WTC11 (cell line): ENCODE measurements at places on chromosomes 4 and X.

GRCh38 chr4:58749206-58749605, 1639.0 kb upstream of the IGFBP7 start:
- DNase-seq, result no peak

DNA sequence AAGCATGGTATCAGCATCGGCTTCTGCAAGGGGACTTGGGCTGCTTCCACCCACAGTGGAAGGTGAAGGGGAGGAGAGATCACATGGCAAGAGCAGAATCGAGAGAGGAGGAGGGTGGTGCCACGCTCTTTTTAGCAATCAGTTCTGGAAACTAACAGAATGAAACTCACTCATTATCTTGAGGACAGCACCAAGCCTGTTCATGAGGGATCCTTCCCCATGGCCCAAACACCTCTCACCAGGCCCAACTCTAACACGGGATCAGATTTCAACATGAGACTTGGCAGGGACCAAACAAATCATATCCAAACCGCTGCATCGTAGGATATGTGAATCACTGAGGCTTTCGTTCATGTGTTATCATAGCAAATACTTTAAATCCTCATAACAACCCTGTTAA, 125.5 kb downstream of the GPC3 start:
- DNase-seq, result no peak

DNA sequence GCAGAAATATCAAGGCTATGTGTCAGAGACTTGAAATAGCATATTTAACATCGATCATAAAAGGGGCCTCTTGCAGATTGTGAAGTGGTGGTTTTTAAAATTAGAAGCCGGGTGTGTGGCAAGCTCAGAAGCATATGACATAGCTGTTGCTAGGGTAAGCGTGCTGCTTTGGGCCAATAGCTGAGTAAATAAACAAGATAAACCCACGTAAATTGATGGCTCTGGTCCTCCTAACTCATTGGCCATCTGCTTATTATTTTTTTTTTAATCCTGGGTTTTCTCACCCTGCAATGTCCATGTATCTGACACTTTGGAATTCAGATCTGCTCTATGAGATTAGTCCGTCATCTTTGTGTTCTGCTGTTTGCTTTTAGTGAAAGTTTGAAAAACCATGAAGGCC, 32.6 kb upstream of the STOX2 start:
- no peak for DNase-seq

DNA sequence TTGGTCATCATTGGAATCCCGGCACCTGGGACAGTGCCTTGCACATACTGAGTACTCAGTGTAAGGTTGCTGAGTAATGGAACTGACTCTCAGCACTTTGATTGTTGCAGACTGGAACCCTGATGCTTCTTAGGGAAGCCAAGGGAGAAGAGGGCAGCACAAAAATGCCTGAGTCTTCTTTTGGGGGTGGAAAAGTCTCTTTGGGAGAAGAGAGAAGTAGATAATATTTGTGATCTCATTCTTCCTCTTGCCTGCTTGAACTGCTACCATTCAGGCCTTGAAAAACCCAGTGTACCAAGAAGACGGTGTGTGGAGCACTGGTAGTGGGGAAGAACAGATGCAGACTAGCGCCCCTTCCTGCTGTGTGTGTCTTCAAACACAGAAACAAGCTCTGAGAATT, 12.3 kb downstream of the SFRP2 start:
- no peak for DNase-seq

GRCh38 chrX:133749951-133750350, 235.4 kb downstream of the GPC3 start:
- DNase-seq, result no peak

DNA sequence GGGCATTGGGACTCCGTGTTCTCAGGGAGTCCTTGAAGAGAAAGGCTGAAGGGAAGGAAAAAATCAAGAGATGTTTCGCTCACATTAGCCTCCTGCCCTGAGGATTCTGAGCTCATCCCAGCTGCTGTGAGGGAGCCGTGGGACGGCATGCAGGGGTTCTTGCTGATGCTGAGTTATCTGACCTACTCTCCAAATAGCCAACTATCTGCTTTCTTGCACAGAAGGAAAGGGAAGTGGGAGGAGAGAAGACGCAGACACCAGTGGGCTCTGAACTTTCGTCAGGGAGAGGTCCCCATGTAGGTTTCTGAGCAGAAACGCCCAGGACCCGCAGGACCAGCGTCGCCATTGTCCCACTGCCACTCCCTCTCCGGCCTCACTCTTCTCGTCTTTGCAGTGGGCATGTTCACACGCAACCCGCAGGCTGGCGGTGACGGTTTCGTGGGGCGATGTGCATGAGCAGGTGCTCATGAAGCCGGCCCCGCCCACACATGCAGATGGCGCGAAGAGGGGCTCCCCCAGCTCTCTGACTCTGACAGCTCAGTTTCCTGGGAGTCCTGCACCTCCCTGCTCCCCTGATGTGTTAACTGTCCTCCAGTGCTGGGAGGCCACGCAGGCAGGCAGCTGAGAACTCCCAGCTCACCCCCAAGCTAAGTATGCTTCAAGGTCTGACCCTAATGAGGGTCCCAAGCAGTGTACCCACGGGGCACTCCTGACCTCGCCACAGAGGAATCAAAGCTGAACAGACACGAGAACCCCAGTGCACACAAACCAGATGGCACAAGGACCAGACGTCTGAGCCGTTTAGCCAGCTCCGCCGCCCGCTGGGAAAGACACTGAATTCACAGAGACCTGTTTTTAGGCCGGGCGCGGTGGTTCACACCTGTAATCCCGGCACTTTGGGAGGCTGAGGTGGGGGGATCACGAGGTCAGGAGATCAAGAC, 13.6 kb upstream of the ABLIM2 start:
- DNase-seq, result no peak

DNA sequence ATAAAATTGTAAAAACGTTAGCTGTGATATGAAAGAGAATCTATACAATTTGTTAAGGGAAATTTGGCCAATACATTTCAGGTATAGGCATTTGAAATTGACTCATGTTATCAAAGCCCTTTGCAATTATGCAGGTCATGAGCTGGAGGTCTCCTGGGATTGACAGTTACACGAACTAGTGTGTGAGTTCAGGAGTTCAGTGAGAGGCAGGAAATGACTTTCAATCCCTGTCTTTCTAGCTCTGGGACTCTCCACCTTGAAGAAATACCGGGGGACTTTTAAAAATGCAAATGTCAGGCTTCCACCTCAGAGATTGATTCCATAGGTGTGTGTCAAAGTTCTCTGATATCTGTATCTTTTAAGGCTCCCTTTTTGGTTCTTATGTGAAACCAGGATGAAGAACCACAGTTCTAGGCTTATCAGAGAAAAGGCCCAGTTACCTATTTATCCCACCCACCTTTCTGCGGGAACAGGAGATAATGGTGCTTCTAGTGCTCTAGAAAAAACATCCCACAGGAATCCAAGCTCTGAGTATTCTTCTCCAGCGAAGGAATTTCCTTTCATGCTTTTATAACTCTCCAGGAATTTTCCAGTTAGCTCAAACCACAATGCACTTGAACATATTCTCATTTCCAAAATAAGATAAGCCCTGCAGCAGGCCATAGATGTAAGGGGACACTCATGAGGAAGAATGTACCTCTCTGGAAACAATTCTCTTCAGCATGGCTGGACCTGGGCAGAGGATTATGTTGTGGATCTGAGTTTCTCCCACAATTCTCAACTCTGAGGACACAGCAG, 501.0 kb downstream of the IDS start:
- DNase-seq, result no peak

DNA sequence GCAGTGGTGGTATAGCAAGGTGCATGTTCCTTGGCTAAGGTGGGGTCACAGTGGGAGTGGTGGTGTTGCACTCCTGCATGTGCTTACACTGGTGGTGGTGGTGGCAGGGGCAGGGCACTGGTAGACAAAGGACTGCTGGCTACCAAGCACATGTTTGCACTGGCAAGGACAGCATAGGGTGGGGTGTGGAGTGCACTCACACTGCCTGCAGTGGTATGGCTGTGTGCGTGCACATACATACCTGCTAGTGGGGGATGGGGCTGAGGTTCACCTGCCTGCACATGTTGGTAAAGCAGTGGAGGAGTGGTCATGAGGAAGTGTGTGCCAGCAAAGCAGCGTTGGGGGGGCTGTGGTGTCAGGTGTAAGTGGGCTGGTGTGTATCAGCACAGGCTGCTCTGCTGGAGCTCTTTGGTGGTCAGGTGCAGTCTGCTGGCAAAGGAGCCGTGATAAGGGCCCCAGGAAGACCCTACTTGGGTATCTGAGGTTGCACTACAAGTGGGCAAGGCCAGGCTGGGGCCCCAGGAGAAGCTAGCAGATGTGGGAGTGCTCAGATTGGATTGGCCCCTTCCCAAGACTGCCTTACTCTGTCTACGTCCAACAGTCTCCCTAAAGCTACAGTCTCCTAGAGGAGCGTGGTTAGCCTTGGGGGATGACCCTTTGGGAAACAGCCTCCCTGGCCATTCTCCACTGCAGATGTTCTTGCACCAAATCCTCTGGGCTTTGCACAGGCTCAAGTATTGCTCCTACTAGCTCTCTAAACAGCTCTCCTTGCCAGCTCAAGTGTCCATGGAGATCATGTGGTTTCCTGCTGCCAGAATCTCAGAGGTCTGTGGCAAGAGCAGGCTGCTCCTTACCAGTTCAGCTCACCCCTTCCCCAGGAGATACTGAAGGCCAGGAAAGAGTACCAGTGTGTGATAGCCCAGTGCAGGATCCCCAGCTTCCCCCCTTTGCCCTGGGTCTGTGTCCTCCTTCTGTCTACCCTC, 486.3 kb upstream of the PABPC4L start:
- DNase-seq, result no peak

DNA sequence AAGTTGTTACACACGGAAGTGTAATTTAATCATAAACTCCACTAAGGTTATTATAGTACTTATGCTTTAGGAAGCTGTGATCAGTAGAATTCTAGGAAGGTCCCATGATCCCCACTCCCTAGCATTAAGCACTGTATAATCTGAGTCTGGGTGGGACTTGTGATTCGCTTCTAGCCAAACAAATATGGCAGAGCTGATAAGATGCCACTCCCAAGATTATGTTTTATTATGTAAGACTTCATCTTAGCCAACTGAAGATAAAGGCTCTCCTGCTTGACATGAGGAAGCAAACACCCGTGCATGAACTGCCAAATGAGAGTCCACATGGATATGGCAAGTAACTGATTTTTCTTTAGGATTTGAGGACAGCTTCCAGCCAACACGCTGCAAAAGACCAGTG, 186.4 kb upstream of the NDST3 start:
- no peak for DNase-seq

DNA sequence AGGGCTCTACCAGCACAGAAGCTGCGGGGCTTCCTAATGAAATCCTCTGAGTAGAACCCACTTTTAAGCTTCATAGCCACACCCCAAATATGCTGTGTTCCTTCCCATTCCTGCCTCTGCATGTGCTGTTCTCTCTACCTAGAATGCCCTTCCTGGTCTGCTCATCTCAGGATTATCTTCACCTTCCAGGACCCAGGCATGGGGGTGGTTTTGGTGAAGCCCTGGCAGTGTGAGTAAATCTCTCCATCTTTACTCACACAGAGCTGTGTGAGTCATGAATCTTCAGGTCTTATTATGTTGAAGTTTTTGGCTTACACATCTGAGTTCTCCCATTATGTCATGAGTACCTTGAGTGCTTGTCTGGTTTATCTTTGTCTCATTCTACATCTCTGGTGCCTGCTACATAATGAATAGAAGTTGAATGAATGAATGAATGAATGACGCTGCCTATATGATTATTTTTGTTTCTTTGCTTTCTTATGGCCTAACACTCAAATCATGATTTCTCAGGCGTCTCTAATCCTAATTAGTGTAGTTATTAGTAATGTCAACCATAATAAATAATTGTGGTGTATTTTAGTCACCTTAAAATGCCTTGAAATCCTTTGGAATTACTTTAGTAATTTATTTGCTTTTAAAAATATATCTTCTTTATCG, 41.9 kb downstream of the HADH start:
- DNase-seq, result no peak

GRCh38 chr4:101291198-101291597, 56.1 kb downstream of the PPP3CA start:
- no peak for DNase-seq

DNA sequence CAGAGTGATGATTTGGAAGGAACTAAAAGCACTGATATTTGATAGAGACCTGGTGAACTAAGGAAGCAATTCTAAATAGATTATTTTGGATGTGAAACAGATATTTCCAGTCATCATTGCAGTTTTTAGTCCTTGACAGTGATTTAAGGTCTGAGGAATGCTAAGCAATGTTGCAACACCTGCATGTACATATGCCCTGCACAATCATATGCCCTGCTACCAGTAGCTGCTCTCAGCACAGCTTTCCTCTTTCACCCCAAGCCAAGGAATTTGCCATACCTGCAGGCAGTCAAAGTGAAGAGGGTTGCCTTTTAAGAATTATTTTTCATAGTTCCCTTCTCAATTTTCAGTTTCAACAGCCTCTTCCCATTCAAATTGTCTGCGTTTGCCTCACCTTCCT, 8.7 kb upstream of the FAM47A start:
- DNase-seq, result no peak

DNA sequence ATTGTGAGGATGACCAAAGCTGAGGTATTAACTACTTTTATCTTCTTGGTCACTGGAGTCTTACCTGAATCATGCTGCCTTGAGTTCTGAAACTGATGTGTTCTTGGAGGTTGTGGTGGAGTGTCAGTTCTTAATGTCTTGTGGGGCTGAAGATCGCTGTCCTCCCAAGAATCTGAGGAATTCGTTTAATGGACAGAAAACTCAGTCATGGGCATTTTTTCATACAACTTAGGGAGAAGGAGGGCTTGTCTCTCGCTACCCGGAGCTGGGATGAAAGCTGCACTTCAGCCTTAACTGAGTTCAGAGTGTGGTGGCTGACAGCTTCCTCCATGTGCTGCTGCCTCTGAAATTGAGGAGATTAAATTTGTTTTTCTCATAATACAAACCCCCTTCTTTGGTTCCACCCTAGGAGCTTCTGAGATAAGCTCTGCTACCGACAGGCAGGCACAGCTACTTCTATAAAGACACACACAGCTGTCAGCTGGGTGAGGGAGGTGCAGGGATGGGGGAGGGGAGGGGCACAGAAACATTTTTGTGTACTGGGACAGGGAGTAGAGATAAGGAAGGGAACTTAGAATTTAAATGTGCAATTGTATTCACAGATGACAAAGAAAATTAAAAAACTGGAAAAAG, 30.8 kb downstream of the RBBP7 start:
- DNase-seq, result no peak

GRCh38 chr4:125084608-125085007, 230.1 kb upstream of the FAT4 start:
- no peak for DNase-seq

GRCh38 chr4:4456351-4456750, 69.4 kb downstream of the NSG1 start:
- no peak for DNase-seq

DNA sequence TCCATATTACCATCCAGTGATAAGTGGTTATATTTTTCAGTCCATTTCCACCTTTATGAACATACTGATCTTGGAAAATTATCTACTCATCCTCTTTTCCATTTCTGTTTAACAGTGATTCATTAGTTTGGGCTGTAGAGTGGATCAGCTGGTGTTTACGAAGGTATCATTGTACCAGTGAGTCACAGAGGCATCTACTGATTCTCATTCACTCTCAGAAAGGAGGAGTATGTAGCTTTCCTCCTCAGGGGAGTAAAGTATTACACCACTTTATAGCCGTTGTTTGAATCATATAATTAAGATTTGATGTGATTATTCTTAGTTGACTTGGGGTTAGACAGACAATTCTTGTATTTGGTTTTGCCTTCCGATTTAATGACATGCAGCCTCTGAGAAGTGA, 74.7 kb downstream of the GALNT7 start:
- no peak for DNase-seq

- no peak for DNase-seq
These were observed 8.0 kb downstream of the SLIT2 start for GRCh38 chr4:20259707-20260106.

- no peak for DNase-seq
These were observed 1.2 kb downstream of the SLC10A3 start for GRCh38 chrX:154489182-154489581.

GRCh38 chrX:35380808-35381700, 417.1 kb upstream of the MAGEB16 start:
- DNase-seq, result no peak
